Smooth muscle cell of the pulmonary artery (primary cell): ENCODE measurements at places on chromosomes 2 and 18. TPM values are rescaled to one million over a fixed set of nuclear protein-coding genes. Genes with fewer than 3 reads are reported as not detected.

Gene RPRM
- not detected in 2 replicates for total RNA-seq

Gene PDCL3
- 9.6 and 13.7 TPM in 2 replicates for total RNA-seq

Gene C2orf92
- 2.5 and 2.9 TPM in 2 replicates for total RNA-seq

Gene STARD6
- total RNA-seq: not detected in 2 replicates
